ENCODE measurements at places on chromosomes 11 and 22.

GRCh38 chr22:39693943-39694500, 123.5 kb downstream of the CACNA1I start:
- DNase-seq: no peak

GRCh38 chr11:115761348-115761747, 257.1 kb upstream of the CADM1 start:
- DNase-seq: no peak

DNA sequence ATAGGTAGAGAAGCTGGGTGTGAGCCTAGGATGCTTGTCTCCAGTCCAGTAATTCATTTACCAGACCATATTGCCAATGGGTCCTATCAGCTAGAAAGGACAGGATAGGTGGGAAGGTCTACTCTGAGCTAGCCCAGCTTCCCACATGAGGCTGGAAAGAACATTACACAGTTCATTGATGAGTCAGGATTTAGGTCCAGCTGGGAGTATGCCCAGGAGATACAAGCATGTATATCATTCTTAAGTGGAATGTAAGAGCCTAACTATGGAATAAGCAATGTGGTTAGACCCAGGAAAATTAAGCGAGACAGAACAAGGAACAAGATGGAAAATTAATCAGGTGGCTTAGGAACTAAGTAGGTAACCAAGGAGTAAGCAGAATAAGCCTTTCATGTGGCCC, 59.0 kb upstream of the TBCEL start:
- DNase-seq: no peak

- DNase-seq: no peak
These were observed 66.8 kb downstream of the THAP12 start for GRCh38 chr11:76313913-76314740.

DNA sequence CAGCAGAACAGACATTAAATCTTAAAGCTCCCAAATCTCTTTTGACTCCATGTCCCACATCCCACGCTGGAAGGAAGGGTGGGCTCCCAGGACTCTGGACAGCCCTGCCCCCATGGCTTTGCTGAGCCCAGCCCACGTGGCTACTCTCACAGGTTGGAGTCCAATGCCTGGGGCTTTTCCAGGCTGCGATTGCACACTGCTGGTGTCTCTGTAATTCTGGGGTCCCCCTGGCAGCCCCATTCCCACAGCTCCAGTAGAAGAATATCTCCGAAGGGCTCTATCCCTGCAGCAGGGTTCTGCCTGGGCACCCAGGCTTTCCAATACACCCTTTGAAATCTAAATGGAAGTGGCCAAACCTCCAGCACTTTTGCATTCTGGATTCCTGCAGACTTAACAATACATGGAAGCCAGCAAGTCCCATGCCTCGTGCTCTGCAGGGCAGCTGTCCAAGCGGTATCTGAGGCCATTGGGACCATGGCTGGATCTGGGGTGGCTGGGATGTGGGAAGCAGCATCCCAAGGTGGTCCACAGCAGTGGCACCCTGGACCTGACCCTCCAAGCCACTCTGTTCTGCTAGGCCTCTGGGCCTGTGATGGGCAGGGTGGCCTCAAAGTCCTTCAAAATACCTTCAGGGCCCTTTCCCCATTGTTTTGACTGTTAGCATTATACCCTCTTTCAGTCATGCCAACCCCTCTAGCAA, 47.9 kb upstream of the TH start:
- no peak for DNase-seq

DNA sequence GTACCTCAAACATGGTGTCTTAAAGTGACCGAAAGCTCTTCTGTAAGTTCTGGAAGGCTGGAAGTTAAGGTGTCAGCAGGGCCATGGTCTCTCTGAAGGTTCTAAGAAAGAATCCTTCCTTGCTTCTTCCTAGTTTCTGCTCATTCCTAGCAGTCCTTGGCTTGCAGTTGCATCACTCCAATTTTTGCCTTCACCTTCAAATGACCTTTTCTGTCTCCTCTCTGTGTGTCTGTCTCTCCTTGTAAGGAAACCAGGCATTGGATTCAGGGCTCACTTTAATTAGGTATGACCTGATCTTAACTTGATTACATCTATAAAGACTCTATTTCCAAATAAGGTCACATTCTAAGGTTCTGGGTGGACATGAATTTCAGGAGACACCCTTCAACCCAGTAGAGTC, 8.7 kb downstream of the AASDHPPT start:
- DNase-seq: no peak

DNA sequence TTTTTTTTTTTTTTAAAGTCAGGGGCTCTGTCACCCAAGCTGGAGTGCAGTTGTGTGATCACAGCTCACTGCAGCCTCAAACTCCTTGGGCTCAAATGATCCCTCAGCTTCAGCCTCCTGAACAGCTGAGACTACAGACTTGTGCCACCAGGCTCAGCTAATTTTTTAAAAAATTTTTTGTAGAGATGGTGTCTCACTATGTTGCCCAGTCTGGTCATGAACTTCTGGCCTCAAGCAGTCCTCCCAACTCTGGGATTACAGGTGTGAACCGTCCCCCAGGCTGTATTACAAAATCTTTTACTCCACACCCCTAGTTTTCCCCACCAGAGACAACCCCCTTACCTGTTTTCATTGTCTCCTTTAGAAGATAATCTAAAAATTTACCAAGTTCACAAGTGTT, 1.9 kb downstream of the CCDC117 start:
- DNase-seq: no peak
